Fibroblast of skin of right biceps (primary cell): ENCODE measurements at places on chromosomes 12 and 14.

DNA sequence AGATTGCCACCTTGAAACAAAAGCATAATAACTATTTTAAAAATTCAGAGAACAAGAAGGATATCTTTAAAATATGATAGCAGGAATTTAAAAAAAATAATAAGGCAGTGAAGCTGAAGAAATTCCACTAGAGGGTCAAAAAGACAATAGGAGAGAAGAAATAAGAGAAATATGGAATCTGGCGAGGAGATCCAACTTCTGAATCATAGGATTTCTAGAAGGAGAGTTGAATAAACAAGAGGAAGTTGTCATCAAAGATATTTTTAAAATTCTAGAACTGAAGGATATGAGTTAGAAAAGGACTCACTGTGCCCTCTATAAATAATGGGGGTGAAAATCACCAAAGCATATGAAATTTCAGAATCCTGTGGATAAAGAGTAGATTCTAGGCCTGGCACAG lies 26.8 kb upstream of the TOMM20L start:
- DNase-seq, result peak; percentile 23

DNA sequence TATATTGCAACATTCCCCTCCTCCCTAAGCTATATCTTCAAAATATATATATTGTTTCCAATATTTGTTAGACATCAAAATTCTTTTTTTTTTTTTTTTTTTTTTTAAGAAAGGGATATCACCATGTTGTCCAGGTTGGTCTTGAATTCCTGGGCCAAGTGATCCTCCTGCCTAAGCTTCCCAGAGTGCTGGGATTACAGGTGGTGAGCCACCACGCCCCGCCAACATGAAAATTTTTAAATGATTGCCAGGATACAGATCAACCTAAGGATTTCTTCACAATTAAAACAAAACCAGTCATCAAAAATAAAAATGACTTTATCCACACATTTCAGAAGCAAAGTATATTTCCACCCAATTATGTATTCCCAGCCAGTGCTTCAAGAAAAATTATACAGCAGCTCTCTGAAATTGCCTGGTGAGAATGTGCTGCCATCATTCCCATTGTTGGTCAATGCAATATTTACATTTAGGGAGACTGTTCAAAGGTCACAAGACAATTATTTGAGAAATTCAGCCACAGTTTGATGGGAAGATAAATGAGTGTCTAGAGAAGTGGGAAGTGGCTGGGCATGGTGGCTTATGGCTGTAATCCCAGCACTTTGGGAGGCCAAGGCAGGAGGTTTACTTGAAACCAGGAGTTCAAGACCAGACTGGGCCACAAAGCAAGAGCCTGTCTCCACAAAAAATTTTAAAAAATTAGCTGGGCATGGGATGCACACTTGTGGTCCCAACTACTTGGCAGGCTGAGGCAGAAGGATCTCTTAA lies 141.7 kb upstream of the AMIGO2 start:
- DNase-seq, result no peak

GRCh38 chr12:128755566-128755965 lies 68.2 kb downstream of the SLC15A4 start:
- no peak for DNase-seq

DNA sequence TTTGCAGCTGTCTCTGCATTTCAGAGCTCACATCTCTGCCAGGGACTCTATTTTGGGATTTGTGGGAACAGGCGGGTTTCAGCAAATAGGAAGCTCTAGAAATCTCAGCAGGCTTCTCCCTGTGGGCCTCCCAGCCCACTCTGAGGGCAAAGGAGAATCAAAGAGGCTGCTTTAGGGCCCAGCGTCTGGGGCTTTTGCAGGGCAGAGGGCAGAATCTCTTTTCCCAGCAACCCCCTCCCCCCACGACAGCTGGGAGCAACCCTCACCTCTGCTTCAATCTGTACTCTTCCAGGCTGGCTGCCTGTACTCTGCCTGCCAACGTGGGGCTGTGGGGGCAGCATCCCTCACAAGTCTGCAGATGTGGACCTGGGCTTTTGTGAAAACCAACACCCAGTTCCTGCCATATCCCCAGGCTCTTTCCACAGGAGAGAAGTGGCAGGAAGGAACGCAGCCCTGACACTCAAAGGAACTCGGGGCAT lies 529.6 kb upstream of the TBX3 start:
- no peak for DNase-seq

GRCh38 chr12:21659383-21659782 lies 1.7 kb upstream of the LDHB start:
- no peak for DNase-seq

GRCh38 chr12:70576341-70577282 lies 60.6 kb downstream of the PTPRB start:
- peak; percentile 83 for DNase-seq

DNA sequence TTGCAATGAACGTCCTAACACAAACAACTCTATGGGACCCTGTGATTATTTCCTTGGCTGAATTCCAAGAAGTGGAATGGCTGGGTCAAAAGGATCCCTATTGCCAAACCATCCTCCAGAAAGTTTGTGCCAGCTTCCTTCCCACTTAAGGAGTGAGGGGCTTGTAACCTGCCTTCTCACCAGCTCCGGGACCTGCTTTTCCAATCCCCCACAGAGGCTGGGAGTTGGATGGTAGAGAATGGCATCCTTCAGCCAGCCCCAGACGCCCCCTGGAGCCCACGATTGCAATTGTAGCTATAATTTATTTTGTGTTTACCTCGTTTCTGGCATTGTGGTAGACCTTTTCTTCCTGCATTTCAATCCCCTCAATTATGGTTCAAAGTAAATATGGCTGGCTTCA lies 9.7 kb upstream of the ZDHHC22 start:
- no peak for DNase-seq

GRCh38 chr14:101865288-101865687 lies 99.1 kb upstream of the DYNC1H1 start:
- DNase-seq, result no peak

DNA sequence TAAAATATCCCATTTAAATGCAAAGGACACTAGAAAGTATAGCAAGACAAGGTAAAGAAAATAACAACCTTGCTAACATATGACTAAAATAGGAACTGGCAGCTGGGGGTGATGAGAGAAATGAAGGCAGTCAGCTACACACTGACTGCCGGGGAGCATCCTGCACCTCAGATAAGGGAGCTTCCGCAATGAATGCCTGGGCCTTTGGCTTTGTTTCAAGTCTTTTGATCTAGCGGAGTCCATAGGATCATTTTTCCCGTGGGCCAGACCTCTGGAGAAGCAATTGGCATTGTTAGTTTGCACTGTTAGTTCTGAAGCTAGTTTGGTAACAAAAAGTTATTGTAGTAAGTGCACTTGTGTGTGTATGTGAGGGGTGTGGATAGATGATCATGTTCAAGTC lies 639.9 kb downstream of the DIO2 start:
- no peak for DNase-seq

DNA sequence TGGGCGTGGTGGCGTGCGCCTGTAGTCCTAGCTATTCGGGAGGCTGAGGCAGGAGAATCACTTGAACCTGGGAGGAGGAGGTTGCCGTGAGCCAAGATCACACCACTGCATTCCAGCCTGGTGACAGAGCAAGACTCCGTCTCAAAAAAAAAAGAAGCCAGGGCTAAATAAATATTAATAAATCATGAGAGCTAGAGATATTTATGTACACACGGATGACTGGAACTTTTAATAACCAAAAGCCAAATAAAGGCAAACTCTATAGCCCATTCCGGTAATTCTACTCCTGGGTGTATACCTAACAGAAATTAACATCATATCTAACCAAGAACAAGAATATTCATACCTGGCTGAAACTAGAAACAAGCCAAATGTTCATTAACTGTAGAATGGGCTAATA lies 7.7 kb upstream of the TRAFD1 start:
- DNase-seq, result peak; percentile 25

DNA sequence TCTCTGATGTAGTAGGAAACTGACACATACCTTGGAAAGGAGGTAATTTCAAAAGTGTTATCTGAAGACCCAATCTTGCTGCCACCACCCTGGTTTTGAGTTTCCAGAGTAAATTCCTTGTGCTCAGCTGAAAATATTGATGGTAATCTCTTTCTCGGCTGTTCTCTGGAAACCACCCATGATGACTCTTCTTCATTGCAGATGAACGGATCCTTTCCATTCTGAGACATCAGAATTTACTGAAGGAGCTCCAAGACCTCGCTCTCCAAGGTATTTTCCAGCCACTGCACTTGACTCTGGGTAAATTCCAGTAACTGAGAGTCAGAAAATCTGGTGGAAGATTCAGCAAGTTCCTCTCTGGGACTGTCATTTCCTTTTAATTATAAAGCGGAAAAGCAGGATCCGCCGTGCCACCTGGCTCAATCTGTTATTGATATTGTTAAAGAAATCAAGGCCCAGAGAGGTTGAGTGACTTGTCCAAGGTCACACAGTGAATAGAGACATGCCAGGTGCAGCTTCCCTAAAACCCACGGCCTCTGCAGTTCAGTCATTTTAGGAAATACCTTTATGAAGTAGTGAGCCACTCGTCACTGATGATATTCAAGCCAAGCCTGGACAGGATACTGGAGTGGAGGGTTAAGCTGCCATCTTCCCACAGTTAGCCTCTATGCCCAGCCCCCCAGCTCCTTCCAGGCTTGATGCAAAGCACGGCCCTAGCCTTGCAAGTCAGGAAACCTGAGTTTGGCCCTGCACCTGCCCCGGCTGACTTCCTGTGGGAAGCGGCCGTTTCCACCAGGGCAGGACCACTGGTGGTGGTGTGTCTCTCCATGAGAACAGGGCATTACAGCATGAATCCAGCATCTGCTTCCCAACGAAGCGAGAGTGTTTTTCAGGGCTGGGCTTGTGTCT lies 4.7 kb downstream of the CHGA start:
- DNase-seq, result no peak

GRCh38 chr14:100626614-100627013 lies 39.4 kb upstream of the BEGAIN start:
- DNase-seq, result no peak

GRCh38 chr14:90288651-90289355 lies 32.5 kb downstream of the PSMC1 start:
- DNase-seq, result no peak

DNA sequence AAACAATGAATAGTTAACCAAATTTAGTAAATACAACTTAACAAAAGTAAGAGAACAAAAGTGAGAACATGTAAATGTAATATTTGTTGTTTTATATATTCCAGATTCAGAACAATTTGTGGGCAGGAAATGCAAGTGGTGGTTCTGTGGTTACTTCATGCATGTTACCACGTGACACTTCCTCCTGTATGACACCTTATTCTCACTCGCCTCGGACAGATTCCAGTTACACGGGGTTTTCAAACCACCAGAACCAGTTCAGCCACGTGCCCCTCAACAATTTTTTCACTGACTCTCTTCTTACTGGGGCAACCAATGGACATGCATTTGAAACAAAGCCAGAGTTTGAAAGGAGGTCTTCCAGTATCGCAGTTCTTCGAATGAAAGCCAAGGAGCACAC lies 21.0 kb downstream of the ALX1 start:
- DNase-seq, result no peak
